Smooth muscle cell of the coronary artery (primary cell): ENCODE measurements at places on chromosomes 5 and 9. TPM values are rescaled to one million over a fixed set of nuclear protein-coding genes. Genes with fewer than 3 reads are reported as not detected.

Gene PPP3R2
- not detected in 2 replicates for total RNA-seq

Gene HSPB3
- total RNA-seq = 0.45 and 1.6 TPM in 2 replicates

Gene IFNW1
- not detected in 2 replicates for total RNA-seq

Gene GFPT2
- 57.2 and 64.9 TPM in 2 replicates for total RNA-seq

Gene SLC1A3
- 0.15 and 33.9 TPM in 2 replicates for total RNA-seq

Gene TAF11L10
- total RNA-seq = not detected in 2 replicates

Gene ADAMTS13
- 1.8 and 3.5 TPM in 2 replicates for total RNA-seq

Gene SPAAR
- 0.12 and 0.68 TPM in 2 replicates for total RNA-seq
